ENCODE measurements at places on chromosomes 2 and 18.

DNA sequence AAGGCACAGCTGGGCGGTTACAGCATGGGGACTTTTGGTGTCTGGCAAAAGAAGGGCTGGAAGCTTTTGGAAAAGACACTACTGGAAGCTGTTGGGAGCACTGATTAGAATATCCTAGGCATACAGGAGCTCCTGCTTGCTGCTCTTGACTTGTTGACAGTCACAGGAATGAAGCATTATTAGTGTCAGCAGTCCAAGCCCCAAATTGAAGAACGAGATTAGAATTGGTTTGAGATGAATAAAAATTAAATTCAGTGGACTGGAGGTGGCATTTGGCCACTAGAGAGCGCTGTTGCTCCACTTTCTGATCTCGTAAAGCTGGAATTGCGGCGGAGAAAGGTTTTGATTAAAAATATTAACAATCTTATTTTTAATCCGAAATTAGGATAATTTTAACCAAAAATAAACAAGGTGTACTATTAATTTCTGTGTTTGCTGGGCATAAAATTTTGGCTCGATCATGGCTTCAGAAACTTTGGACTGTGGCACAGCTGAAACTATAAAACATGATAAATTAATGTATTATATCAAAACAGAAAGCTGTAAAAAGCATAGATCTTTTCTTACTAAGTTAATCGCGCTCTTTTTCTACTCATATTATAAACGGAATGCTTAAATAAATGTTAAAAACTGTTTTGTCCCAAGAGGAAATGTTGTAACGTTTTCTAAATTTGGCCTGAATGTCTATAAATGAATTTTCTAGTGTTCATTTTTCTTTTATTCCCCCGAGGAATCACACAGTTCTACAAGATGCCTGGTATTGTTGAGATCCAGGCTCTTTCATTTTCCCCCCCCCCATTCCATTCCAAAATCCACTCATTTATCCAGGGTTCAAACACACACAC, 2.4 kb upstream of the HOXD8 start:
- DNase-seq: peak; percentile 67

GRCh38 chr2:72926368-72926767, 9.0 kb downstream of the EMX1 start:
- DNase-seq: no peak

DNA sequence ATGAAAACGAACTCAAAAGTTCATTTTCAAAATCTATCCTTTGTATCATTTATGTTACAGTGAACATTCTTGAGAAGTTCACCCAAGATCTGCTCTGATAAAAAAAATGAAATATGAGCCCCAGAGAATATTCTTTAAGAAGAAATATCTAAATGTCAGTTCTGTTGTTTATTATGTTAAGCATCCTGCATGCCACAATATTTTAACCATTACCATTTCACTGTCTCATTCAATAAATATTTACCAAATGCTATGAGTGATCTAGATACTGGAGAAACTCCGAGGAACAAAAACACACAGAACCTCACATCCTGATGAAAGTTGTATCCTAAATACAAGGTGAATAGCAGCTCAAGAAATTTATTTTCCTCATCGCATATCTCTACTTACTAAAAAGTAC, 170.2 kb downstream of the ZNF385B start:
- no peak for DNase-seq

GRCh38 chr18:36281936-36282335, 15.6 kb upstream of the FHOD3 start:
- no peak for DNase-seq

DNA sequence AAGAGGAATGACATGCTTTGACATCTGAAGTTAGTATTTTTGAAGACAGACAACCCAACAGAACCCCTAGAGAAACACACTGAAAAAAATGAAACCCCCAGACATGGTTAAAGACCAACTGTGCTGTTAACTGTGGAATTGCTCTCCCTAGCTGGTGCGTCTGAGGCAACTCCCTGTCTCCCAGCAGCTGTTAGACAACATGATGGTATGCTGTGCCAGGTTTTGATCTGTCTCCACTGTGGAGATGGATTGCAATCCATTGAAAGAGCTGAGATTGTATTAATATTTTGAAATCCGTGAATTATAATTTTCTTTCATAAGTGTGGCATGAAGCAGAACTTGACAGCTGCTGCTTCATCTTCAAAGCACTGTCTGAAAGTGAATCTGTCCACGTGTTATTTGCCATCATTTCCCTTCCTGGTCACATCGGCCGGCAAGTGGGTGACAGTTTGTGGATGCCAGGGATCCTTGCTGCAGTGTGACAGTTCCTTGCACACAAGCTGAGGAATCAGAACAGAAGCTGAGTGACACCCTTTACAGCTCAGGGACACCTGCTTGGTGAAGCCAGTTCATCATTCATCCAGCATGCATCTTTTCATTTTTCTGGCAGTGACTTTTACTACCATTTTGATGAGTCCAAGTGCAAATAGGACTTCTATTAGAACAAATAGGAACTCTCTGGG, 58.2 kb upstream of the ACSL3 start:
- DNase-seq: no peak

DNA sequence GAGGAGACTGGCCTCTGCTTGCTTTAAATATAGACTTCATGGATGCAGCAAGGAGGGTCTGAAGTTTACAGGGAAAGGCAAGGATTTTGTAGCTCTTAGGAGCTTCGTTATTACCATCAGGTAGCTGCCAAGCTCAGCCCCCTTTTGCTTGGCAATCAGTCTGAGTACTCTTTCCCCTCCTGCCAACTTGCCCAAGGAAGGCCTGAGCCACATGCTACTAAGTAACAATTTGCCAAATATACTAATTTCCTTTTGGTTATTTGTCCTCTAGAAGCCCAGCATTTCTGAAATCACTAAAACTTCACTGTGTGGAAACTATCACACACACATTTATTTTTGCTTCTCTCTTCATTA, 85.5 kb upstream of the ITPRID2 start:
- no peak for DNase-seq

DNA sequence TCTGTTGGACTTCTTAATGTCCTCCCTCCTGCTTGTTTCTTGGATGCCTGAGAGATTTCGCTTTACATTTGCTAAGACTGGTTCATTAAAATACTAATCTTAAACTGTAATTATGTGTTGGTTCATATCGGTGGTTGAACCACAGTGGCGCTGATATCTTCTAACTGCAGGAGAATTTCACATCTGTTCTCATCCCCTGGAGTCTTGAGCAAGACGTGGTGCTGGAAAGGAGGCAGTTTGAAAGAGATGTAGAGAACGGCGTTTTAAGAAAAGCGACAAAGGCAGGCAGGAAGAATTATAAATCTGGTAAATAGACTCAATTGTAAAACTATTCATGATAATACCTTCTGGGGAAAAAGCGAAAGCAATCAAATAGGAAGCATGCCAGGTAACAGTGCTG, 79.5 kb downstream of the NXPH2 start:
- DNase-seq: no peak

- no peak for DNase-seq
These were observed 121.3 kb downstream of the GREB1L start for GRCh38 chr18:21363348-21363747.

DNA sequence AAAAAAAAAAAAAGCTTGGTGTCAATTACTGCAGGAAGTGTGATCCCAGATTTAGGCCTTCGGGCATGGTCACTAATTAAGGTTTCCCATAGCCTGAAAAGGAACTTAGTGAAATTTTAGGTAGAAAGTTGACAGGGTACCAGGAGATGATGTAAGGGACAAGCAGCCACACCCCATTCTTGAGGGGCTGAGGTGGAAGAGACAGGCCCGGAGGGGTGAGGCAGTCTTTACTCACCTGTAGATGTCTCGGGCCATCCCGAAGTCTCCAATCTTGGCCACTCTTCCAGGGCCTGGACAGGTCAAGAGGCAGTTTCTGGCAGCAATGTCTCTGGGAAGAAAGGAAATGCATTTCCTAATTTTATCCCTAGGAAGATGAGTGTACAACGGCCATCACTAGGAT, 94.3 kb downstream of the CLIP4 start:
- DNase-seq: no peak

- DNase-seq: no peak
These were observed 6.1 kb downstream of the SMAD7 start for GRCh38 chr18:48944634-48945033.

GRCh38 chr18:63664571-63664970, 2.9 kb upstream of the SERPINB3 start:
- DNase-seq: no peak

DNA sequence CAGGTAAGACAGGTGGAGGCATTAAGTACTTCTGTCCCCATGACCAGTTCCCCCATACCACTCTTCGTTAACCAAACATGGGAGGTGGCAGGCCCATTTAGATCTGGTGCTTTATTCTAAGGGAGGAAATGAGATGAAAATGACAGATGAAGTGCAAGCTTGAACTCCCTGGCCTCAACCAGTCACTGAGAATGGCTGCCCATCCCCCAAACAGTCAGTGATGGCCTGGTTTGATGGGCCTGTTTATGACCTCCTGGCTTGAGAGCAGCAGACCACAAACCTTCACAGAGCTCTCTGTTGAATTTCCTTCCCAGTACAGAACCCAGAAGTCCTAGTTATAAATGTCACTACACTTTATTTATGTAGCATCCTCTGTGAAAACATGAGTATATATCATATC, 31.1 kb downstream of the EPAS1 start:
- no peak for DNase-seq

- no peak for DNase-seq
These were observed 8.5 kb upstream of the RALBP1 start for GRCh38 chr18:9466846-9467245.

DNA sequence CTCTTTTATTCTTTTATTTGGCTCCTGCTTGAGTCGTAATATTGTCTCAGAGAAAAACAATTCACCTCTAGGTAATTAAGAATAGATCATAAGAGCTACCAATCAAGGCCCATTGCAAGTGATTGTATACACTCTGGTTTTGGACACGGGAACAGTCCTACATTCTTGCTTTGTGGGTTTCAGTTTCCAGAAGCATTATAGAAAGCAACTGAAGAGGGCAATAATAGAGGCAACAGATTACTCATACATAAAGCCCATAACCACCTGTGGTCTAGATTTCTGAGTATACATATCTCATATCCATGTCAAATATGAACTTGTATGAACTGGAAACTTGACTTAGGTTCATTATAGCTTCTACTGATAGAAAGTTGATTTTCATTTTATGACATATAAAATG, 65.4 kb downstream of the DIS3L2 start:
- no peak for DNase-seq

DNA sequence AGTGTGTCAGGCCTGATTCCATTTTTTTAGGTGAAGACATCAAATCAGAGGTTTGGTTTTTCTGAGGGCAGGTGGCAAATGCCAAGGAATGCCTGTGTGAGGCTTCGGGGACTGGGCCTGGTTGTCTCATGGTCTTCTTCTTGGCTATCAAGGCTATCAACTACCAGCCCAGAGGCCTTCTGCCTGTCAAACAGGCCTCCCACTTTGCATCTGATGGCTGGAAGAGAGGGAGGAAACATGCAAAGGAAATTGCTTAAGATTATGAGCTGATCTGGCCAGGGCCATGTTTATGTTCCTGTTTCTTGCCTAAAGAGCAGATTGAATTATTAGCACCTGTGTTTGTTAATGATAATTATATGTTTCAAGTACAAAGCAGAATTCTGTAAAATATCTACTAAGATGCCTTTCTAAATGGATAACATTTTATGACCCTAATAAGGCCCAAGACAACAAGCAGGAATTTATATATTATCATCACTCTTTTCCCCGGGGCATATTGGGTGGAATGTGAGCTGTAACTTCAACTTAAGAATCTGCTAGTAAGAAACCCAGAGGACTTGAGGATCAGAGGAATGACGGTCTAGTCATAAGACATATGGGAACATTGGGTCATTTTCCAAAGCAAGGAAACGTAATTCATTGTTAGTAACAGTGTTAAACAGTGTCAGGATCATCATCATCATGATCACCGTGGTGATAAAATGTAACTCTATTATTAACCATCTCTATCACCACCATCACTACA, 123.2 kb downstream of the LYPD6B start:
- peak; percentile 2 for DNase-seq

DNA sequence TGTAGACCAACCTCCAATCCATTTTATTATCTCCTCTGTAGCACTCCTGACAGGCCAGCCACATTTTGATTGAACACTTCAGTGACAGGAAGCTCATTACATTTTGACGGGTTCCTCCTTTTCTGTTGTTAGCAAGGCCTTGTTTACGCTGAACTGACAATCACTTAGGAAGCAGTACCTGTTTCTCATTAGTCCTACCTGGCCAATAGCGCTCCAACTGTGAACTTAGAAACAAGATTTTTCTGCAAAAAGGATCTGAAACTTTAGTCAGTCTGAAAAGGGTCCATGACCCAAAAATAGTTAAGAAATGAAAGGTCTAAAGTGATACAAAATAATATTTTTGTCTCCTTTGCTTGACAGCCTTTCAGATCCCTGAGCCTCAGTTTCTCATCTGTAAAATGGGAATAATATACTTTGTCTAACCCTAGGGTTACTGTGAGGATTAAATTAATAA, 119.6 kb upstream of the MSTN start:
- DNase-seq: no peak

GRCh38 chr2:70890469-70891065, 45.1 kb upstream of the ATP6V1B1 start:
- DNase-seq: no peak

- DNase-seq: no peak
These were observed 523.6 kb downstream of the PID1 start for GRCh38 chr2:228747483-228747882.

DNA sequence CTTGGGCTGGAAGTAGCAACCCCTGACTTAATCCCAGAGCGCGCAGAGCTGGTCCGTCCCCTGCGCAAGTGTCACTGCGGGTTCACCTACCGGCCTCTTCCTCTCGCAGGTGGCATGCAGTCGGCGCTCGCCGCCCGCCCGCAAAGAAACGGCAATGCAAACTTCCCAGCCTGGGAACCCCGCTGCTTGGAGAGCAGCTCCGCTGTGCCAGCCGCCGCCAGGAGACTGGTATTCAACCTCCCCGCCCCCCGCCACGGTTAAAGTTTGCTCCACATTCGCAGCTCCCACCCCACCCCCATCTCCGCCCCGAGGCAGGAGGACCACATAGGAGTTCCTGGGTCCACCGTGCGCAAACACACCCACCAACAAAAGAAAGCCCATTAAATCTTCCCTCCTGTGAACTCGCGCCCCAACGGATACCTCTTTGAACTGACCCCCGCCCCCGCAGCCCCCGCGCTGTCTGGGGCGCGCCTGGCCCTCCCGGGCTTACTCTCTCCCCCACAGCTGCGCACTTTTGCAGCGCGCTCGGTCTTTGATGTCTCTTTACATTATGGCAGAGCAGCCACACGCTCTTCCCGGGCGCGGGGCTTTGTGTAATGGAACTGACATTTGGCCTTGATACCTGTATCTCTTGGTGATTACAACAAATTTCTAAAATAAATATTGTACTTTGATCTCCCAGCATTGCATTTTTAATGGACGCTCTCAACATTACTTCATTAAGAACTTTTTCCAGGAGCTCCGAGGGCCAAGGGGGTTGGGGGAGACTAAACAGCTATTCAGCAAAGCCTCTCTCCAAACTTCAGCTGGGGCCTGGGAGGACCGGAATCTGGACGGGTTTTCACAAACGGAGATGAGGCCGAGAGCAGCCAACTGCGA, 3.1 kb upstream of the SP5 start:
- DNase-seq: no peak

- DNase-seq: no peak
These were observed 312.2 kb upstream of the SMIM21 start for GRCh38 chr18:75739682-75740081.

Data from CD4-positive, alpha-beta T cell treated with Interleukin-10 for 1 hour (primary cell).